Midbrain (tissue), 1 donor: ENCODE measurements at places on chromosomes 4 and X.

GRCh38 chr4:73704314-73705055 is 35.9 kb upstream of the CXCL8 start:
- peak; percentile 14 for DNase-seq

GRCh38 chrX:129007631-129008030 is 515.7 kb downstream of the SMARCA1 start:
- no peak for DNase-seq

- DNase-seq, result no peak
Measured at GRCh38 chr4:67701517-67701850, 529 bp upstream of the UBA6 start.

GRCh38 chr4:153449338-153449737 is 16.8 kb upstream of the TMEM131L start:
- DNase-seq, result no peak

DNA sequence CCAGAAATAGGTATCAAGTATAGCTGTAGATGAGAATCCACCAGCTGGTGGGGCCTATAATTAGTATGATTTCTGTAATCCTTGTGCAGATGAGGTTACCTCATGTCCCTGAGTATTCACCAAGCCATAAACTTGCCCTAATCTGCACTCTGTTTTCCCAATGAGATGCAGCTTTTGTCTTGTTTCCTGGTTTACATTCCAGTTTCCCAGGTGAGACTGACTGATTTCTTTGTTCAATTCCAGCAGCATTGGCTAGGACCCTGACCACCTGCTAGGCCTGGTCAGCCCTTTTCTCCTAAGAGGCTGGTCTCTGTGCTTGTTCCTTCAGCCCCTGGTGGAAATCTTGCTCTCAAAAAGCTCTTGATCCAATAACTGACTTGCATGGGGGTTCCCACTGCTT is 44.6 kb downstream of the GABRB1 start:
- DNase-seq, result no peak

DNA sequence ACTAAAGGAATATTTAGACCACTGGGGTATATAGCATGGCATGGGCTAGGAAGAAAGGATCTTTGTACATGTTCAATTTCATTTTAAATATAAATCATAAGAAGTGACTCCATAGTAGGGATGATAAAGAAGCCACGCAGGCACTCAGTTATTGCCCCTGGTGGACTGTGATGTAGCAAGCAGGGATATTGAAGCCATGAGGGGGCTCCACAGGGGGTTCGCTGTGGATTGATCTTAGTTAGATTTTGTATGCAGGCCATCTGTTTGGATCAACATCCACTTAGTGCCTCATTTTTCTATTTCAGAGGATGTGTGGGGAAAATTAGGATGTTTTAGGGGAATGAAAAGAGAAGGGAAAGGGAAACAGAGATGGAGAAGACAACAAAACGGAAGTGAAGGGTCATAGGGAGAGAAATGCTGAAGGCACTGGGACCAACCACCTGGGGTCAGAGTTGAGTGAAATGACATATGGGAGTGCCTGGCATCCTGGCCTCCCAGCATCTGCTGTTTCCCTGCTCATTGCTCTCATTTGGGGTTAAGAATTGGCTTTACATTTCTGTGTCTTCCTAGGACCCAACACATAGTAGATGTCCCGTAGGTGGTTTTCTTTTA is 11.2 kb upstream of the FREM3 start:
- DNase-seq, result no peak

- DNase-seq, result no peak
Measured at GRCh38 chr4:16705341-16705740, 193.1 kb downstream of the LDB2 start.

- no peak for DNase-seq
Measured at GRCh38 chrX:154371789-154372300, 2.6 kb downstream of the FLNA start.

GRCh38 chrX:11131146-11131545 is 20.0 kb downstream of the HCCS start:
- DNase-seq, result no peak

GRCh38 chrX:130179170-130179569 is 7.4 kb downstream of the RAB33A start:
- no peak for DNase-seq

DNA sequence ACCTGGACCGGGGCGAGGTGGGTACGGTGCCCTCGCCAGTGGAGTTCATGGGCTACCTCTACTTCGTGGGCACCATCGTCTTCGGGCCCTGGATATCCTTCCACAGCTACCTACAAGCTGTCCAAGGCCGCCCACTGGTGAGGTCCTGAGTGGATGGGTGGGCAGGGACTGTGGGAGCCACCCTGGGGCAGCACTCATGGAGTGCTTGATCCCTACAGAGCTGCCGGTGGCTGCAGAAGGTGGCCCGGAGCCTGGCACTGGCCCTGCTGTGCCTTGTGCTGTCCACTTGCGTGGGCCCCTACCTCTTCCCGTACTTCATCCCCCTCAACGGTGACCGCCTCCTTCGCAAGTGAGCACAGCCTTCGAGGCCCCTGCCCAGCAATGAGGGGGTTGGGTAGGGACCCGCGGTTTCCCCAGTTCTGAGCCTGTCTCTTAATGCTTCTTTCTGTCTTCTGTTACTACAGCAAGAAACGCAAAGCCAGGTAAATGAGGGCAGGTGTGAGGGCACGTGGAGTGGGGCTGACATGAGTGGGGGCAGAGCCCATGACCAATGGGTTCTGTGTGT is 3.7 kb downstream of the PORCN start:
- no peak for DNase-seq

DNA sequence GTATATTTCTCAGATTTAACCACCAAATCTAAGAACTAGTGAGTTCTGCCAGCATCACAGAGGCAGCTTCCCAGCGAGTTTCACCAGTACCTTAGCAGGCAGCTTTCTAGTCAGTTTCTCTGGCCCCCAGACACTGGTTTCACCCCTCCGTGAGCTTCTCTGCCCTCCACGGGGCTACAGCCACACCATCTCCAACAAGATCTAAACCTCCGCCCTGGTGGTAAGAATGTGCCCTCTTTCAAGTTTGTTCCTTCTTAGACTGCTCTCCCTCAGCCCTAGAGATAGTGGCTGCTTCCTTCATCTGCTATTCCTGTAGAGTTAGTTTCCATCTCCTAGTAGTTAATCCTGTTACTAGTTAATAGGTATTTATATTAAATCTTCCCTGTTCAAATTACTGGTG is 60.5 kb upstream of the TAB3 start:
- DNase-seq, result no peak

- DNase-seq, result no peak
Measured at GRCh38 chr4:27568236-27568951, 707.8 kb downstream of the STIM2 start.

DNA sequence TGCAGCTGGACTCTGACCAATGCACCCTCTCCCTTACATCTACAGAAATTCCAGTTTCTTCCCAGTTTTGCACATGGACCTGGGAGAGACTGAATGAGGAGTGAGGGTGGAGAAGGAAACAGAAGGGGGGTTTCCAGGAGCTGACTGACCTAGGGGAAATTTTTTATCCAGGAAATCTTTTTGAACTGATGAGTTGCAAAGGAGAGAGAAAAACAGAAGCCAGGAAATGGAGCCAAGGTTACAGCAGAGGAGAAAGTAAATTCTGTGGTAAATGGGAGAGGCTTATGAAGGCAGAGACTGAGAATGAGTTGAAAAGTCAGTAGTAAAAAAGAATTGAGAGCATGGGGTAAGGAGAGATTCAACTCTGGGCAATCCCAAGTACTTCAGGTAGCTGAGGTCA is 192.8 kb downstream of the SMIM20 start:
- DNase-seq, result no peak

DNA sequence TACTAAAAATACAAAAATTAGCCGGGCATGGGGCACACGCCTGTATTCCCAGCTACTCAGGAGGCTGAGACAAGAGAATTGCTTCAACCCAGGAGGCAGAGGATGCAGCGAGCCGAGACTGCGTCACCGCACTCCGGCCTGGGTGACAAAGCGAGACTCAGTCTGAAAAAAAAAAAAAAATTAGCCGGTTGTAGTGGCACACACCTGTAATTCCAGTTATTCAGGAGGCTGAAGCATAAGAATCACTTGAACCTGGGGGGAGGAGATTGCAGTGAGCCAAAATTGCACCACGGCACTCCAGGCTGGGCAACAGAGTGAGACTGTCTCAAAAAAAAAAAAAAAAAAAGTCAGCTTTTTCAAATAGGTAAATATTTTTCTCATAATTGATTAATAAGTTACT is 71.9 kb downstream of the WDFY3 start:
- DNase-seq, result no peak

GRCh38 chr4:71404049-71404448 is 65.2 kb downstream of the SLC4A4 start:
- no peak for DNase-seq

DNA sequence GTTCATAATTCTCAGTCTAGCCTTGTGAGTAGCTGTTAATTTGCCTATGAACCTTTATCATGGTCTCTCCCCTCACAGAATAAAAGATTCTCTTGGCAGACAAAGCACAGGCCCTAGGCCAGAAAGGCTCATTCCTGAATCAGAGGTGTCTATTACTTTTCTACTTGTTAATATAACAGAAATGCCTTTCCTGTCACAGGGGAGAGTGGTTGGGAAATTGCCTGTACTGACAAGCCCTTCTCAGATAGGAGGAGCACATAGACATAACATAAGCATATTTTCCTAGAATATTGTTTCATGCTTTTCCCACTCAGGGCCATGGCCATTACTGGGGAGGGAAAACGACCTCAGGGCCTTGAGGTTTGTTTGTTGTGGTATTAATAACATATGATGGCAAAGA is 308.3 kb downstream of the BMPR1B start:
- no peak for DNase-seq

- DNase-seq, result no peak
Measured at GRCh38 chr4:7013175-7013574, 30.0 kb upstream of the TADA2B start.

- DNase-seq, result no peak
Measured at GRCh38 chrX:66634272-66634671, 4.6 kb downstream of the EDA2R start.

- DNase-seq, result no peak
Measured at GRCh38 chr4:106034220-106034619, 138.9 kb downstream of the NPNT start.

- no peak for DNase-seq
Measured at GRCh38 chr4:3765271-3766035, 732 bp upstream of the ADRA2C start.

- DNase-seq, result no peak
Measured at GRCh38 chrX:21974011-21974385, 33.5 kb downstream of the SMS start.

- DNase-seq, result peak; percentile 7
Measured at GRCh38 chrX:19924285-19924684, 36.9 kb upstream of the SH3KBP1 start.

DNA sequence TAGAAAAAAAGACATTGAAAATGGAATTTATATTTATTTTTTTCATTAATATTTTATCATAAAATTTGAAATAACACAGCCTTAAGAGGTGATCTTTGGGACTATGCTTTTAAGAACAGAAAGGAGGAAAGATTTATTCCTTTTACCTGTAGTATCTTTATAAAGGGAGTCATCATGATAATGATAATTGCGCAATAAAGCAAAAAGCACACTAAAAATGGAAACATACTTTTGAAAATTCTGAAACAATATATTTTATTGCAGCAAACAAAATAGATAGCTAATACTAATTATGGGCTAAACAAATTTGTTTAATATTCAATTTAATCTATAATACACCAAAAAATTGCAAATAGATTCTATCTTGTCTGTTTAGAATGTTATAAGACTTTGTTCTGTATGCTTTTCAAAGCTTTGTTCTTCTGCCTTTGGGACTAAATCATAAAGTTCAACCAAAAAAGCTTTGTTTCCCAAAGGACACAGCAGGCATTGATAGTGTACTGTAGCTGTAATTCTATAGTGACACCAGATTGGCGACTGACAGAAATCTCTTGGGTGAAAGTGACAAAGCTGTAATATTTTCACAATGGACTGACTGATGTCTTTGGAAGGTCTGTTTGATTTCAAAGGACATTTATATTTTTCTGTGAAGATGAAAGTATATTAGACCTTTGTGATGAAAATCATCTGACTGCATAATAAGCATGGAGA is 2156.6 kb upstream of the TENM3 start:
- DNase-seq, result peak; percentile 5

DNA sequence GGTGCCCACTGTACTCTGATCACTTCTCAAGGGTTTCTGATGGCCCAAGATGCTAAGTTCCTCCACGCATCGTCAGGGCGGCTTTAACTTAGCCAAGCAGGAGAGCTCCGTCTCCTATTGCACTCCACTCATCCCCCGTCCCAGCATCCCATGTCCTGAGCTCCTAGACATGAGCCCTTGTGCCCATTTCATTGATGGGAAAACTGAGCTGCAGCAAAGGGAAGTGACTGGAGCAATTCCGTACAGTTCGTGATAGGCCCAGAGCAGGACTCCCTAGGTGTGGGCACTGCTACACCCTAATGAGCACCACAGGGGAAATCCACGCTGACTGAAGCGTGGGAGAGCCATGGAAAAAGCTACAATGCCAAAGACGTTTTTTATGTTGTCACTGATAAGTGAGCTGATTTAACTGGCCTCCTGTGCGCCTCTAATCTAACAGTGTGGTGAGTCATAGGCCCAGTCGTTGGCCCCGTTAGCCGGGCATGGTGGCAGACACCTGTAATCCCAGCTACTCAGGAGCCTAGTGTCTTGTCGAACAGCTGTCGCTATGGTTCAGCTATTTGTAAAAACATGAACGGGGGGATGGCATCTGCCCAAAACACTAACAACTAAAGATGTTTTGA is 14.9 kb downstream of the NSDHL start:
- no peak for DNase-seq

- DNase-seq, result no peak
Measured at GRCh38 chr4:99856166-99856565, 38.1 kb downstream of the LAMTOR3 start.

GRCh38 chrX:124395145-124395880 is 49.0 kb downstream of the SH2D1A start:
- no peak for DNase-seq

DNA sequence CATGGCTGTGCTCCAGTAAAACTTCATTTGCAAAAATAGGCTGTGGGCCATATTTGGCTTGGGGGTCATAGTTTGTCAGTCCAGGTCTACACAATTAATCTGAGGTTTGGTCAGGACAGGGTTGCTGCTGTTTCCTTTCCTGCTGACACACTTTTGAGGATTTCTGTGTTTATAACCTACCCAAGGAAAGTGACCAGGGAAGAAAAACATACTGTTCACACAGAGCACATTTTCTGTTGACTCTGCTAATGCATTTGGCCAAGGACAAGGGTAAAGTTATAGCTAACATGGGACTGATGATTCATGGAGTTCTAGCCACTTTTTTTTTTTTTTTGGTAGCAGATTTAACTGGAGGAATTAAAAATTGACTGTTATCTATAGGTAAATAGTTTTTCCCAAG is 43.9 kb upstream of the GEMIN8 start:
- no peak for DNase-seq
